ENCODE measurements at places on chromosomes 7 and 10. TPM values are rescaled to one million over a fixed set of nuclear protein-coding genes. Genes with fewer than 3 reads are reported as not detected.

GRCh38 chr7:2811476-2812113 lies 32.5 kb downstream of the GNA12 start:
- H3K27ac ChIP-seq = peak overlapping the region; percentile 63
- no peaks in the 10 kb centered on the region for H3K27me3 ChIP-seq
- H3K4me1 ChIP-seq = no peaks in the 10 kb centered on the region
- peak overlapping the region; percentile 4 for H3K4me3 ChIP-seq

DNA sequence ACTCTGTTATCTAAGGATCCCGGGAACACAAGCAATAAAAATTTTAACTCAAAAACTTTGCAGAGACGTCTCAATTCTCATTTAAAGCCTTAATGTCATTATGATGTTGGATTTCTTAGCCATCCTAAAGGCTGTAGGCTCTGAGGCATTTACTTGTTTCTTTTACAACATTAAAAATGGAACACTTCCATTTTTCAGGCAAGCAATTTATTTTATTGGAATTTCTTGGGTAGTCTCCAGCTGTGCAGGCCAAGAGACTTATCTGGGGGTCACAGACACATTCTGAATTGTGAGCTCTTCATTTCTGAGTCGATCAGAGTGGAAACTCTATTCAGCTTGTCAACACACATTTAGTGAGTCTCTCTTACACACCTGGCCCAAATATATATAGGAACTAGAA lies 48.0 kb upstream of the KIF5B start:
- H3K4me1 ChIP-seq = peaks cover 4% of the 10 kb centered on the region
- DNase-seq = no peak
- no peaks in the 10 kb centered on the region for H3K27me3 ChIP-seq
- no peak overlapping the region for H3K27ac ChIP-seq
- no peaks in the 10 kb centered on the region for H3K36me3 ChIP-seq
- no peak overlapping the region for H3K4me3 ChIP-seq

GRCh38 chr7:31953432-31953831 lies 116.8 kb downstream of the PDE1C start:
- H3K4me3 ChIP-seq = no peak overlapping the region
- no peak for DNase-seq
- peaks cover 12% of the 10 kb centered on the region for H3K4me1 ChIP-seq
- H3K27ac ChIP-seq = no peak overlapping the region
- H3K36me3 ChIP-seq = no peaks in the 10 kb centered on the region
- H3K27me3 ChIP-seq = no peaks in the 10 kb centered on the region

CUBN gene
- 12.3 TPM for total RNA-seq

EN2 gene
- total RNA-seq = under 0.01 TPM
